ENCODE measurements at places on chromosomes 6 and 20.

- no peak for DNase-seq
Observed at GRCh38 chr6:152244998-152245630, 392.0 kb downstream of the SYNE1 start.

GRCh38 chr6:150813993-150814359 lies 51.5 kb upstream of the MTHFD1L start:
- no peak for DNase-seq

- DNase-seq = no peak
Observed at GRCh38 chr20:50744143-50744792, 12.9 kb downstream of the PARD6B start.

DNA sequence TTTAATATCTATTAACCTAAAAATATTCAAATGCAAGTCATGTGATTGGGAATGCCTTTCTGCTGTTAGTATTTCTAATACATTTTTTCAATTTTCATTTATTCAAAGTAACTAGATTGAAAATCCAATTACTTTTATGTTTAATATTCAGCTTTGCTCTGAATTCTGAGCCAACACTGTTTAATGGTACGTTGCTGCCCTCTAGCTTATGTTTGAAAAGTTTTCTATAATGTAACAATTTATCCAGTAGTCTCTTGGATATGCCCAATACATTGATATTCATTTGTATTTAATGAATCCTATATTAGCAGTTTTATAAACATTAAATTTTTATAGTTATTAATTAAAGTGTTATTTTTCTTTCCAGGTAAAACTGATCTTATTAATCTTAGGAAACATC lies 47.4 kb downstream of the LGSN start:
- no peak for DNase-seq

DNA sequence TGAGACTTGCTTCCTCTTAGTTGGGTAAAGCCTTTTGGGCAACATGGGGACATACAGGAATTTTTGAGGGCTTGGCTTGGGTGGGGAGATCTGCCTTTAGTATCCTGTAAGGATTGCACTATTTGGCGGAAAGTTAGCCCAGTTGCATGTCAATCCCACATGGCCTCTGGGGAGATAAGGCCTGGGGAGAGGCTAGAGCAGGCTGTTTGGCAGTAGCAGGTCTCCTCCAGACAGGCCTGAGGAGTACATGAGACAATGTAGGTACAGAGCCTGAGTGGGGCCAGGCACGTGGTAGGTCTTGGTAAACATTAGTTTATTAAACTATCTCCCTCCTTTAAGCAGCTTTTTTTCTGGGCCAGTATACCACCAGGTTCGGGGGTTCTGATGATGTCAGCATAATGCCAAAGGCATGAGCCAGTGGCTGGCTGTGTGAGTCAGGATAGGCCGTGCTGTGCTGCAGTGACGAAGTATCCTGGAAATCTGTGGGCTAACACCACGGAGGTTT lies 147.9 kb downstream of the VEGFA start:
- no peak for DNase-seq

DNA sequence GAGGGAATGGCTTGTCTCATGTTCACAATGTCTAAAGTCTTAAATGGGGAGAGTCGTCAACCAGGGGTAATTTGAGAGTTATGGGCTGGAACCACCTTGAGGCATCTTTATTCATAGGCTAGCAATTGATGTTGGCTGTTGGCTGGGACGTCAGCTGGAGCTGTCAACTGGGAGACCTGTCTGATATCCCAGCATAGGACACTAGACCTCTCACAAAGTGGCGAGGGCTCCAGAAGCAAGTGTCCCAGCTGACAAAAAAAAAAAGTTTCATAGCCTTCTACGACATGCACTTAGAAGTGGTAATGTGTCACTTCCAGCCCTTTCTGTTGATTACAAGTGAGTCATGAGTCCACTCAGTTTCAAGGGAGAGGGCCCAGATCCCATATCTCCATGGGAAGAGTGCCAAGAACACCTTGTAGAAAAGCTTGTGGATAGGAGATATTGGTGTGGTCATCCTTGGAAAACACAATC lies 278.0 kb downstream of the ESR1 start:
- no peak for DNase-seq

GRCh38 chr20:20462185-20462584 lies 94.3 kb downstream of the INSM1 start:
- no peak for DNase-seq

- no peak for DNase-seq
Observed at GRCh38 chr20:7708782-7709181, 231.5 kb downstream of the HAO1 start.
